Kasumi-1 (cell line): ENCODE measurements at places on chromosomes 2 and 18.

- no peak for DNase-seq
Observed at GRCh38 chr18:67875944-67876343, 359.4 kb upstream of the DSEL start.

DNA sequence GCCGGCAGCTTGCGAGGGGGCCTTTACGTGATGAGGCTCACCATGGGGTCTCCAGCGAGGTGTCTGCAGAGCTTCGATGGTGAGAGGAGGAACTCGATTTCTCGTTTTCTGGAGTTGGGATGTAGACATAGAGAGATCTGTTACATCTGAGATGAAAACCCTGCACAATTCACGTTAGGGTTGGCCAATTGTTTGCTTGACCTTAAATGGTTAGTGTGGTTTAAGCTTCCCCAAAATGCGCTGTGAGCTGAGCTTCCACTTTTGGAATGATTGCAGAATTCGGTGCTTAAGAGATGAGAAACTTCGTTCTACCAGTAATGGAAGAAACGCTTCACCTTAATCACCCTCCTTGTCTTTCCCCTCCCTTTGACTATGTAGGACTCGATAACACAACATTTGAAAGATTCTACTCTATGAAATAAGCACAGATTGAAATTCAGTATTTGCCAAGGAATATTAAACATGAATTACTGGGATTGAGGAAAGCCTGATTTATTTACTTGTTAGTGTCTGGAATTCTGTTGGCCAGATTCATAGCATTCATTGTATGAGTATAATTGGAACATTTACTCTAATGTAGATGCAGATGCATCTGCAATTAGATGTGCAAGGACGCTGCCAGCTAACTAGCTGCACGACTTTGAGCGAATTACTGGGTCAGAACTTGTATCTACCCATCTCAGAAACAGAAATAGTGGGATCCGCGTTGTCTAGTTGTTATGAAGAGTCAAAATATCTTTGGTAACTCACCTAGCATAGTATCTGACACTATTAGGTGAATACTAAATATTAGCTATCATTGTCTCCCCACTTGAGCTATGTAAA, 1.6 kb upstream of the KLF7 start:
- DNase-seq: no peak

- DNase-seq: peak; percentile 51
Observed at GRCh38 chr2:63049970-63050333, 678 bp upstream of the OTX1 start.

GRCh38 chr2:133887676-133888040, 319.4 kb upstream of the NCKAP5 start:
- DNase-seq: no peak

- DNase-seq: no peak
Observed at GRCh38 chr2:55761526-55761925, 67.9 kb upstream of the PNPT1 start.

DNA sequence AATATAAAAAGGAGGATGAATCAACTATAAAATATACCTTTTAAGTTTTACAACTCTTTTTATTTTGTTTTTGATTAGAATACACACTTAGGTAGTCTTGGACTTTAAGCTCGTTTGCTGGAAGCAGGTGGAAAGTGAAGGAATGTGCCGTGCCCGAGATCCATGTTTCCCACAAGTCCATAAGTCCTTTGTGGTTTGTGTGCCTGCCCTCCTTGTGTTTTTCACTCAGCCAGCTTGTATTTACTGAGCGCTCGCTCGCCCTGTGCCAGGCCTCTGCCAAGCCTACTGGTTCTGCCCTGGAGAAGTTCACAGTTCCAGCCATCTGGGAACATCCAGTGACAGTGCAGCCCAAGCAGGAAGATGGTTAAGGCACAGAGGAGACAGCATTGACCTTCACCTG, 142.6 kb downstream of the MGAT5 start:
- no peak for DNase-seq

DNA sequence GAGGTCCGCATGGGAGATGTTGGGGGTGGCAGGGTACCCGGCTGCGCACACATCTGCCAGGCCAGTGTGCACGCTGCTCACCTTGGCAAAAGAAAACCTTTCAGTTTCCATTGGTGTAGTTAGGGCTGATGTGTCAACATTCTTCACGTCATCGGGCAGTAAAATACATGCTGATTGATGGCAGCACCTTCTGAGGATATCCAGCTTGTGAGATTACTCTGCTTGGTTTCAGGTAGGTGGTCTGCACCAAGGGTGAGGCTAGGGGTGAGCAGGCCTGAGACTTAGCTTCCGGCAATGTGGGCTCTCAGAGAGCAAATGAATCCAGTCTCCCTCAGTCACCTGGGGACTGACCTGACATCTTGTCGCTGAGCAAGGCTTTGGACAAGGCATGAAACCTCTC, 19.3 kb upstream of the ACKR3 start:
- no peak for DNase-seq

DNA sequence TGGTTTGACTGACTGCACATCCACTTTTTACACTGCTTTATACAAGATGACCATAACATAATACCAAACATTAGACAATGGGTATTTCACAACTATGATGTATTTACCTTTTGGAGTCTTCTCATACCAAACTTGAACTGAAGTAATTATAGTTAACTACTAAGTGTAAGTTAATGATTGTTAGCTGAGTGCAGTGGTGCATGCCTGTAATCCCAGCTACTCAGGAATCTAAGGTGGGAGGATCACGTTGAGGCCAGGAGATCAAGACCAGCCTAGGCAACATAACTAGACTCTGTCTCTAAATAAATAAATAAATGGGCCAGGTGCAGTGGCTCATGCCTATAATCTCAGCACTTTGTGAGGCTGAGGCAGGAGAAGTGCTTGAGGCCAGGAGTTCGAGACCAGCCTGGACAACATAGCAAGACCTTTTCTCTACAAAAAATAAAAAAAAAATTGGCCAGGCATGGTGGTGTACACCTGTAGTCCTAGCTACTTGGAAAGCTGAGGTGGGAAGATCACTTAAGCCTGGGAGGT, 44.9 kb upstream of the ORC2 start:
- DNase-seq: no peak

- no peak for DNase-seq
Observed at GRCh38 chr2:207926989-207927300, 98.4 kb downstream of the PLEKHM3 start.

DNA sequence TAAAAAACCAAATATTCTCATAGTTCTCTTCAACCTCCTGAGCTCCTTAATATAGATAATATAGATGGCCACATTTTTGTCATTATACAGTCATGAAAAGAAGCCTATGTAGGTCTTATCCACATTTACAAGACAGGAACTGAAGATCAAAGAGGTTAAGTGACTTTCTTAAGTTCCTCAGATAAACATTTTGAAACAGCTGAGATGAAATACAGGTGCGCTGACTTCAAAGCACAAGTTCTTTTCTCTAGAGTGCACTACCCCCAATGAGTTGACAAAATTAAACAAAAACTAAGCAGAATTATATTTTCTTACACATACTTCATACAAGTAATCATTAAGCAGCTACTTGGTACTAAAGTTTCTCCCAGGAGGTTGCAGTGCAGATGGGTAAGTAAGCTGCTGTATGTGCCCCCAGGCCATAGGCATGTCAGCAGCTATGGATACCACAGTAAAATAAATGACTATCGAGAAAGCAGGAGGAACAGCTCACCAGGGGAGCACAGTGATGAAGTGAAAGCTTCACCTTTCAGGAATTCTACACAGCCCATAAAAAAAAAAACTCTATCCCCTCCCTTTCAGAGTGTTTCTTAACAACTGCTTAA, 199.8 kb downstream of the DPP10 start:
- DNase-seq: no peak

DNA sequence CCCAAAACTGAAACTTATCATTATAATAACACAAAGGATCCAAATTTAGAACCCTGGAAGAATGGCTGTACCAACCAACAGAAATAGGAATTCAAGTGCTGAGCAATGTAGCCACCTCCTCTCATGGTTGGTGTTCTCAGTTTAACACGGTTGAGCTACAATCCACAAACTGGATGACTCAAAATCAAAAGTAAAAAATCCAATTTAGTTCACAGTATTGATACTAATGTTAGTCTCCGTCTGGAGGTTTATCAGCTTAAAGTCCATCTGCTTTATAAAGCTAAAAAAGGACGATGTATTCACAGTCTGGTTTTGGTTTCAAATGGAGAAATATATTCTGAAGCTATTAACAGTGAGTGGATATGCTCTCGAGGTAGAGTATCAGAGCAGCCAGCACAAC, 40.5 kb downstream of the CNTNAP5 start:
- DNase-seq: no peak

DNA sequence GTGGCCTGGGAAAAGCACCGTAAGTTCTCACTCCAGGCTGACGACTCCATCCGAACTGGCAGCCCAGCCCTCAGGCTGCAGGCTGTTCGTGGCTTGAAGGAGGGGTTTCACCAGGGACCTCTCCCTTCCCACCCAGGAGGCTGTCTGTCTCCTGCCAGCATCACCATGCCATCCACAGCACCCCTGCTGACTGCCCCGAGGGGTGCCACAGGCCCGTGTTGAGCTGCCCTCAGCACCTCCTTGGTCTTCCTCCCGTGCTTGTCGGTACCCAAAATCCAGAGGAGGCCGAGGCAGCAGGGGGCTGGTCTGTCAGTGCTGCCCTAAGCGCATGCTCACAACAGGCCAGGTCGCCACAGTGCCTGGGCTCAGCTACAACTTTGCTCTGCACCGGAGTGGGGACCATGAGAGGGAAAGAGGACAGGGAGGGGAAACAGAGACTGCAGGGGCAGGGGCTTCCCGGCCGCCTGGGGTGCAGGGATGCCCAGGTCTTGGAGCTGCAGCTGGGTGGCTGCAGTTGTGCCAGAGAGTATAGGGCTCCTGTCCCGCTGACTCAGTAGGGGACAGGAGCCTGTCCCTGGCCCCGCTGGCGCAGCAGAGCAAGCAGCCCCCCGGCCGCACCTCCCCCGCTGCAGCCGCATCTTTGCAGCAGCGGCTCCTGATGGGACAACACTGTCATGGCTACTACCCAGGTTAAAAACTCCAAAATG, 963.7 kb upstream of the CRIM1 start:
- DNase-seq: no peak

DNA sequence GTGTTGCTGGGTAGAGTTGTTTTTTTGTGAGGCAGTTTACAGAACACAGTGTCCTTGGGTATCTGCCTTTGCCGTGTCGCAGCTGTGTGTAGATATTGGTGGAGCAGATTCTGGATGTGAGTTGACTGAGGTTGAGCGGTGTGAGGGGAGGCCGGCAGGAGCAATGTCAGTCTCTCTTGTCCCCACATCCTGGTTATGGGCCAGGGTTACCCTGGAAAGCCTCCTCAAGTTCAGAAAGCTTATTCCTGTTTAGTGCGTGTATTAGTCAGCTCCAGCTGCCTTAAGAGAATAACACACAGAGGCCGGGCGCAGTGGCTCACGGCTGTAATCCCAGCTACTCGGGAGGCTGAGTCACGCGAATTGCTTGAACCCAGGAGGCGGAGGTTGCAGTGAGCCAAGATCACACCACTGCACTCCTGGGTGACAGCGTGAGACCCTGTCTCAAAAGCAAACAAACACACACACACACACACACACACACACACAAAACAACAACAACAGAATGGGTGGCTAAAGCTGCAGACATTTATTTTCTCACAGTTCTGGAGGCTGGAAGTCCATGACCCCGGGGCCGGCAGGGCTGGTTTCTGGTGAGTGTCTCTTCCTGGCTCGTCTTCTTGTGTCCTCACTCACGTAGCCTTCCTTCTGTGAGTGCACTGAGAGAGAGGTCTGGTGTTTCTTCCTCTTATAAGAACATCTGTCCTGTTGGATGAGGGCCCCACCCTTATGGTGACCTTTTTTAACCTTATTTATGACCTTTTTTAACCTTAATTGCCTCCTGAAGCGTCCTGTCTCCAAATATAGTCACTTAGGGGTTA, 5.1 kb downstream of the NCK2 start:
- DNase-seq: no peak

- DNase-seq: no peak
Observed at GRCh38 chr2:147782141-147782930, 62.5 kb upstream of the ACVR2A start.

DNA sequence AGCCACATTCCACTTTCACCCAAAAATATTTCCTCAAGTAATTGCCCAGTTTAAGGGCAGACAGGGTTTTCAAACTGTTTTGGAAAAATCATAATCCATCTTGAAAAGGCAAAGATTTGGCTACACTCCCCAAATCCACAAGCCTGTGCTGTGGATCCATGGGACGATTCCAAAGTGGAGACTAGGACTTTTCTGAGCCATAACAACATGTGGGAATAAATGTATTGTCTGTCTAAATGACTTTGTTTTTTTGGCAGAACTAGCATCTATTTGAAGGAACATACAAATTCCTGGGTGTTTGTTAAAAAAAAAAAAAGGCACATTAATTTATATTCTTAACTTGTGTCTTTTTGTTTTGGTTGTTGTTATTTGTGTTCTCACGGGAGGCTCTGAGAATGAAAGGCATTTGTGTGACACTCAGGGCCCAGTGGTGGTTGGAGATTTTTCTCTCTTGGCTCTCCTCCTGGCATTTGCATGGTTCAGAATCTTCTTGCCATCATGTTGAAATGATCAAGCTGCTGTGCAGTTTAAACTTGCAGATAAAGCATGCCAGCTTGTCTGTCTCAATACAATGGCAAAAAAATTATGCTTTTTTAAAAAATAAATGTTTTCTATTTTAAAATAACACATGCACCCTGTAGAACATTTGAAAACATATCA, 277.4 kb downstream of the EN1 start:
- no peak for DNase-seq

- no peak for DNase-seq
Observed at GRCh38 chr2:223925106-223925505, 20.0 kb downstream of the WDFY1 start.

DNA sequence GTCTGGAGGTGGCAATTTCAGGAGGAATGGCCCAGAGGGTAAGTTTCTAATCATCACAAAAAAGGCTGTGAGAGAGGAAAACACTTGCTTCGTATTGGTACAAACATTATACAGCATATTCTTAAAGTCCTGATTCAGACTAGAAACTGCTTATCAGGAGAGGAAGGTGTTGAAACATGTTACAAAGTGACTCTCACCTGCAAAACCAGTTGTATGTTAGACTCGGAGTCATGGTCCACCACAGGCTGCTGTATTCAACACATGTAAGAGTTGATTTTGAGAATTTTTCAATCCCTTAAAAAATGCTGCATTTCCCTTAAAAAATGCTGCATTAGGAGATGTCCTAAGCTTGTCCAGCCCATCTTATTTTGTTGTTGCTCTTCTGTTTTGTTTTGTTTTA, 61.5 kb downstream of the MBP start:
- no peak for DNase-seq

- no peak for DNase-seq
Observed at GRCh38 chr2:202046572-202046971, 12.9 kb downstream of the FZD7 start.

- no peak for DNase-seq
Observed at GRCh38 chr2:214075456-214075855, 335.4 kb upstream of the VWC2L start.

- no peak for DNase-seq
Observed at GRCh38 chr2:108315444-108315934, 26.8 kb downstream of the SULT1C2 start.

- no peak for DNase-seq
Observed at GRCh38 chr2:142642650-142643049, 234.8 kb upstream of the KYNU start.
